ENCODE measurements at places on chromosomes 5 and 9. TPM values are rescaled to one million over a fixed set of nuclear protein-coding genes. Genes with fewer than 3 reads are reported as not detected.

- no peak for DNase-seq
These were observed 43.9 kb downstream of the BARX1 start for GRCh38 chr9:93911136-93911745.

Gene ANKRD18B
- 7.9 TPM for total RNA-seq

Gene LCN9
- total RNA-seq = not detected

DNA sequence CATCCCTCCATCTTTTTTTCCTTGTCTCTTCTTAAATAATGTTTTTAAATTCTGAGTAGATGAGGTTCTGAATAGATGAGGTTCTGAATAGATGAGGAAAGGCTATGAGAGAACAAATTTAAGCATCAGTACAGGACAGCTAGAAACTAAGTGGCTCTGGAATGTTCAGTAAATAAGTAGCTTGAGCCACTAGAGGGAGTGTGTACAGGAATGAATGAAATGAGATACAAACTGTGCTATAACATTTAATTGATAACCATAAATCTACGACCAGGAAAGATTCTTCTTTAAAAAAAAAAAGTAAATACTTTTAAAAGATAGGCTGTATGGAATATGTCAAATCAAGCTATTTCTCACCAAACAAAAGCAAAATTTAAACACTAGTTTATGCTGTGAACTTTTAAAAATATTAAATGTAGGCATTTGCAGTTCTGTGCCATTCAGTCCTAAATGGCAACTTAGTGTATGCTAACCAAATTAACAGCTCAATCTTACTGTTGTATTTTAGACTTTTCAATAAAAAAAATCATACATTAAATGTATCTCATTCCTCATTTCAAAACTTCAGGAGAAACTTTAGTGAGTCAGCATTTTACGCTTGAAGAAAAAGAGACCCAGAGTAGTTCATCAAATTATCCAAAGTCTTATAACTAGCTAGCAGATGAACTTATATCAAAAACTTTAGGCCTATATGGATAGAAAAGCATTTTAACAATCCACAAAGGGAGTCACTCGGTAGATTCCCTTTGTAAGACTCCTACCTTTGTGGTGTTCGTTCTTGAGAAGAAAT, 70.4 kb upstream of the SNX2 start:
- peak; percentile 49 for DNase-seq

DNA sequence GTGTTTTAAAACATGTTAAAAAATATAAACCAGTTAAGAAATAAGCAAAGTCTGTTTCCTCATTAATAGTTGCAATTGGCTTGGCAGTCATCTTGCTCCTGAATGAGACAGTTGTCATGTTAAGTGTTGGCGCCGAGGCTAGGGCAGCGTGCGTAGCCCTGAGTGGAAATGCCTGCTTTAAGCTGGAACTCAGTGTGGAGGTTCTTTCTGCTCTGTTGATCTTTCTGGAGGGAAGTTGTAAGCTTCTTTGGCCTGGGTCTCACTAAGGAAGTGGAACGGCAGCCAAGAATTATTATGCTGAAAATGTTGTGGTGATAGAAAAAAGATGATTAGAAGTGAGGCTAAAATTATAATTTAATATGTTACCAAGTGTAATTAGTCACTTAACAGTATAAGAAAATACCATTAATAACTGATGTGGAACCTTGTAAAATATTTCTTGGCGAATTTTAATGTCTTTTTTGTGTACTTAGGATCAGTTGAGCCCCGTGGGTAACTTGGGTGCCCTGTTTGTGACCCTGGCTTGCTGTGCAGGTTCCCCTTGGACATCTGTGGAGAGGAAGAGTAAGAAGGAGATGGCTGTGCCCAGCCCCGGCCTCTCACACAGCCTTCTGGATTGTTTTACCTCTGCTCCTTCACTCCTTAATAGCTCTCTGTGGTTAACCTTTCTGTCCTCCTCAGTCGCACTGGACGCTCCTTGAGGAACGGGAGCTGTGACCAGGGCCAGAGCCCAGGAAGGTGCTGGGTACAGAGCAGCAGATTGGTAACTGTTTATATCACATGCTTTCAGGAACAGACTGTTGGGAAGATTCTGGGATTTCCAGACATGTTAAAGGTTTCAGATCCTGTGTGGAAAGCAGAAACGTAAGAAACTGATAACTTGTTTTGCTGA, 31.0 kb downstream of the PCBD2 start:
- no peak for DNase-seq

Gene IFNB1
- total RNA-seq = not detected

Gene SYK
- 0.02 TPM for total RNA-seq

- DNase-seq = no peak
These were observed 16.5 kb downstream of the NEK6 start for GRCh38 chr9:124274226-124274625.

GRCh38 chr9:36779582-36779981, 206.9 kb downstream of the MELK start:
- no peak for DNase-seq

Gene ABO
- not detected for total RNA-seq

- no peak for DNase-seq
These were observed 57.7 kb upstream of the CER1 start for GRCh38 chr9:14780251-14780650.
